ENCODE measurements at places on chromosomes 2 and 18. TPM values are rescaled to one million over a fixed set of nuclear protein-coding genes. Genes with fewer than 3 reads are reported as not detected.
A peak's percentile ranks its signal among the peaks of the same experiment; 100 is the strongest.

CD8B gene
- not detected for total RNA-seq

MLPH gene
- 889 TPM for total RNA-seq

DNA sequence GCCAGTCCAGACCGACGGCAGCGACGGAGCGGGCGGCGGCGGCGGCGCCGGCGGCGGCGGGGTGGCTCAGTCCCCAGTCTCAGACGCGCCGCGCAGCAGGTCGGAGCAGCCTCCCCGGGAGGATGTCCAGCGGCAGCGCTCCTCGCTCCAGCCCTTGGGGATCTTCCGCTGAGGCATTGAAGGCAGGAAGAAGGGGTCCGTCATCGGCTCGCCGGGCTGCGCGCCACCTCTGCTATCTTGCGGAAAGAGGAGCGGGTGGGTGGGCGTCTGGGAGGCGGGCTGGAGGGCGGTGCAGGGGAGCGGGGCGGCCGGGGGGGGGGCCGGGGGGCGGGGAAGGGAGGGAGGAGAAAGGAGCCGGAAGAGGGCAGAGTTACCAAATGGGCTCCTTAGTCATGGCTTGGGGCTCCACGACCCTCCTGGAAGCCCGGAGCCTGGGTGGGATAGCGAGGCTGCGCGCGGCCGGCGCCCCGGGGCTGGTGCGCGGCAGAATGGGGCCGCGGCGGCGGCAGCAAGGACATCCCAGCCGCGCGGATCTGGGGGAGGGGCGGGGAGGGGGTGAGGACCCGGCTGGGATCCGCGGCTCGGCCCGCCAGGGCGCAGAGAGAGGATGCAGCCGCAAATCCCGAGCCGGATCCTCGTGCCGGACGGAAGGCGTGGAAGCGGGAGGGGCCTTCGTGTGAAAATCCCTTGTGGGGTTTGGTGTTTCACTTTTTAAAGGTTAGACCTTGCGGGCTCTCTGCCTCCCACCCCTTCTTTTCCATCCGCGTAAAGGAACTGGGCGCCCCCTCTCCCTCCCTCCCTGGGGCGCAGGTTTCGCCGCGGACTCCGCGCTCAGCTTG lies at the start of gene NETO1:
TSS of gene NETO1 (minus strand) at position 242 of the 839 bp plus-strand sequence. CDS start 696 bp downstream, outside the sequence.
- no peaks in the 10 kb centered on the region for H3K4me1 ChIP-seq

- H3K4me3 ChIP-seq: no peak overlapping the region
- H3K27me3 ChIP-seq: no peaks in the 10 kb centered on the region
- H3K36me3 ChIP-seq: no peaks in the 10 kb centered on the region
- DNase-seq: peak; percentile 72
These were observed 24.9 kb upstream of the RAB10 start for GRCh38 chr2:26008851-26009566.
